Putamen (tissue), 1 donor: ENCODE measurements at places on chromosomes 3 and 15.

DNA sequence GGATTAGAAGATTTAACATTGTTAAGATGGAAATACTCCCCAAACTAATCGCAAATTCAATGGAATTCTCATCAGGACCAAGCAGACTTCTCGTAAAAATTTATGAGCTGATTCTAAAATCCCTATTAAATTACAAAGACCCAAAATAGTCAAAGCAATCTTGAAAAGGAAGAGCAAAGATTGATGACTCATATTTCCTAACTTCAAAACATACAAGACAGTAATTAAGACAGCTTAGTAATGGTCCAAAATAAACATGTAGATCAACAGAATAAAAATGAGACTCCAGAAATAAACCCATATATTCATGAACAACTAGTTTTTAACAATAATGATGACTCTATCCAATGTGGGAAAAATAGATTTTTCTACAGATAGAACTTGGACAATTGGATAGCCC lies 148.7 kb downstream of the SI start:
- no peak for DNase-seq

GRCh38 chr15:56040081-56041035 lies 46.9 kb upstream of the NEDD4 start:
- peak; percentile 7 for DNase-seq

DNA sequence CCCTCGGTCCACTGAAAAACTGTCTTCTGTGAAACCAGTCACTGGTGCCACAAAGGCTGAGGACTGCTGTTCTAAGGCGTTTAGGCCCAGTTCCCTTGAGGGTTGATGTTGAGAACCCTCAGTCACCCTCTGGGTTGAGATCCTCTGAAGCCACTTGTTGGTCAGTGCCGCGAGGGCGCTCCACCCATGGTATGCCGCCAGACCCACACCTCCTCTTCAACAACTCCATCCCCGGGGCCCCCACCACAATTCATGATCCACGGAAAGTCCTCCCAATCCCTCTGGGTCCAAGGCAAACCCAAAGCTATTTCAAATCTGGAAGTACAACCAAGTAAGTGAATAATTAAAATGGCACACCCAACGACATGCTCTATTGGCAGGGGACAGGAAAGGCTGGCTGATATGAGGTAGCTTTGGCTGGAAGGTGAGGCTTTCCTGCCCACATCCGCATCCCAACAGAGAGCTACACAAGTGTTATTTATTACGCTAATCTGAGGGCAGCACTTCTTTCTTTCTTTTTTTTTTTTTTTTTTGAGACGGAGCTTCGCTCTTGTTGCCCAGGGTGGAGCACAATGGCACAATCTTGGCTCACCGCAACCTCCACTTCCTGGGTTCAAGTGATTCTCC lies 58.1 kb downstream of the XXYLT1 start:
- DNase-seq = no peak

DNA sequence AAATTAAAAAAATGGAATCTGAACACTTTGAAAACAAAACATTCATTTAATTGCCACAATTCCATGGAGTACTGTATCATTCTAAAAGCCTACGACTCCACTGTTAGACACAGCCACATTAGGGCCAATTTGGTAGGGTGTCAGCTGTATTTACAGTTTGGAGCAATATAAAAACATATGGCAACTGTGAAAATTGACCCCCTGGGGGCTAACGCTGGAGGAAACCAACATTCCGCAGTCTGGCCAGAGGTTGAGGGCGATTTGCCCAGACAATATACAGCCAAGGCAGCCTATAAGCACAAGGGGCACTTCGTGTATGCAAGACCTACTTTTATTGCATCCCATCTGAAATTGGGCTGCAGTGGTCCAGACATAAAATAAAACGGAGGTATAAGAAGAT lies 476.5 kb upstream of the WNT5A start:
- no peak for DNase-seq

GRCh38 chr3:111769992-111770352 lies 89.1 kb upstream of the PHLDB2 start:
- no peak for DNase-seq

DNA sequence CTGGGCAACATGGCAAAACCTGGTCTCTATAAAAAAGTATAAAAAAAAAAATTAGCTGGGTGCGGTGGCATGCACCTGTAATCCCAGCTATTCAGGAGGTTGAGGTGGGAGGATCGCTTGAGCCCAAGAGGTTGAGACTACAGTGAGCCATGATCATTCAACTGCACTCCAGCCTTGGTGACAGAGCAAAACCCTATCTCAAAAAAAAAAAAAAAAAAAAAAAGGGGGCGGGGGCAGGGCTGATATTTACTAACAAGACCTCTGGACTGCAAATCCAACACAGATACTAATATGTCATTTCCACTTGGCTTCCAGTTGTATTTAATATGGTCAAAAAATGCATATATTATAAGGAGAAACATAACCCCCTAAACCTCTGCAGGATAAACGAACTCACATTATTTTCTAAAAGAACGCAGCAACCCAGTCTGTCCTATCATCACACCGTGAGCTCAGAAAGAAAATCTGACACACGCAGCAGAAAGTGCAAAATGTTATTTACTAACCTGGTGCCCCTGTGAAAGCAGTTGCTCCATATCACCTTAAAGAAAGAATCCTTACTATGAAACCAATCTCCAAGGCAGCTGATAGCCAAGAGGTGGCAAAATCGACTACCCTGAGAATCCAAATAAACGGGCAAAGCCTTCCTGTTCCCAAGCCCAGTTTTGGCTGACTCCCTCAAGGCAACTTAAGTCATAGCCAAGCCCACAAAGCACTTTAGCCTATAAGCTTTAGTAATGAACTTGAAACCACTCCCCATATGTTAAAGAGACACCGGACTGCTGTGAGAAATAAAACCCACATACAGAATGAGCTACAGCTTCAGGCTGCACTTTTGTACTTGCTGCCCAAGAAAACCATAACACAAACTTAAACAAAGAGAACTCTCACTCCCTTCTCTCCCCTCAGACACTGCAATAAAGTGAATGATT lies 39.3 kb downstream of the PLD1 start:
- no peak for DNase-seq

GRCh38 chr3:141094790-141095545 lies 43.8 kb downstream of the SPSB4 start:
- DNase-seq = peak; percentile 25

DNA sequence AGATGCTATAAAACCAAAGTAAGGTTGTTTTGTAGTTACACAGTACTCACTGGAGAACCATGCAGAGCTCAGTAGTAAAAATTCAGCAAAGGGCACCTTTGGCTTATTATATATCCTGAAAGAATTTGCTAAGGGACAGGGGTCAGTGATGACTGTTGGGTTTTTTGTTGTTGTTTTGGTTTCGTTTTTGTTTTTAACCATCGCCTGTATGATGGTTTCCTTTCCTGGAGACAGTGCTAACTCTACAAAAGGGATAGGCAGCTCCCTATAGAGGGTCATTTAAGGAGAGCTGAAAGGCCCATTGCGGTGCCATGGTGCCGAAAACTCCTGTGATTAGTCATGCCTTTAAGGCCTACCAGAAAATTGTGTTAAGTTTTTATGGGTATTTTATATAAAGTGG lies 118.2 kb upstream of the GOLIM4 start:
- DNase-seq = no peak

DNA sequence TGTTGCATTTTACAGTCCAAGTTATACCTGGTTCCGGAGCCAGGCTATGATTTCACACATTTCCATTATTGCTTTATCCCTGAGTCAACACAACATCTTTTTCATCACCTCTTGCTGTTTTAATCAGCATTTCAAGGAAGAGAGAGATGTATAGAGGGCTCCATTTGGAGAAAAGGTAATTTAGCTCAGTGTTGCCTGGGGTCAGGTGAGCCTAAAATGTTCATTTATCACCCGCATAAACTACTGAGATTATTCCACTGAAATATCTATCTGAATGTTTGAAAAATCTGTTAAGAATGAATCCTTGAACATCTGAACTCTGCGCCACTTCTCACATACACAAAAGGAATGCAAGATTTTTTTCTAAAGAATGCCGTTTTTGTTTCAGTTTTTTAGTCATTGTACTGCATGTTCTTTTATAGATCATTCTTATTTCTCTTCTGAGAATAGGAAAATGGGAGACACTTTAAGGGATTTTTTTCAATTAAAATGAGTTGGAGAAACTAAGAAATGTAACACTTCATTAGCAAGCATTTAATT lies 51.5 kb upstream of the AGTR1 start:
- no peak for DNase-seq

- no peak for DNase-seq
Measured at GRCh38 chr3:48042071-48042760, 26.0 kb upstream of the MAP4 start.
